Activated CD8-positive, alpha-beta memory T cell treated with anti-CD3 and anti-CD28 coated beads, Interleukin-2, amount 10 ng/mL, durations not matched to agents 7 days and 5 days (primary cell): ENCODE measurements at places on chromosomes 3 and 15. TPM values are rescaled to one million over a fixed set of nuclear protein-coding genes. Genes with fewer than 3 reads are reported as not detected.

DNA sequence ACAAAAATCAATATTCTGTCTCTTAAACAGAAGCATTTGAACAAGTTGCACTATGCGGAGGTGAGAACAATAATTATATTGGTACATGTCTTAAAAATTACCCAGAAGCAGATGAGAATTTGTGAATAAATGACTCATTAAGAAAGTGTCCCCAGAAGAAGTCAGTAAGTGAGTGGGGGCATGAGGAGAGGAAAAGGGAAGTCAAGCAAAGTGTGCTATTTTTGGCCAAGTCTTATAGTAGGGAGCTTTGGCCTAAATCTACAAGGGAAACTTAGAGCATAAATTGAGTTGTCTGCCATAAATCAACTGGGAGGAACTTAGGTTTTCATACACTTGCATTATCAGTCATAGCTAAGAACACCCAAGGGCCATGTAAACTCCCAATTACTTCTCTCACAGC is 86.9 kb upstream of the SATB1 start:
- DNase-seq, result no peak

GRCh38 chr3:69553888-69554287 is 168.0 kb upstream of the FRMD4B start:
- no peak for DNase-seq

GRCh38 chr3:138461246-138461645 is 26.8 kb downstream of the ESYT3 start:
- peak; percentile 25 for DNase-seq

DNA sequence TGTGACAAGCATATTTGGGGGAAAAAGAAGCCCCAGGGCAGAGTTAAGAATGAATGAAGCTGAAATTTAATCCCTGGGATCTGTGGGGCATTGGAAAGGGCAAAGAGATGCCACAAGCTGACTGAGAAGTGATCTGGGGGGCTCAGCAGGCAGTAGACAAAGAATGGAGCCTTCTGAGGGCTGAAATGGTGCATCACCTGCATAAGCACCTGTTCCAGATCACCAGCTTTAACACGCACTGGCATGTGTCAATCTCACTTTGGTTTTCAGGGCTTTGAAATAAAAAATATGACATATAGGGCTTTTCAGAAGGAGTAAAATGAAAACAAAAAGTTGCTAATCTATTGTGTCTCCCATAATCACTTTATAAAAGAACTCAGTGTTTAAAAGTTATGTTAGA is 210.8 kb upstream of the ARHGEF26 start:
- no peak for DNase-seq

GRCh38 chr3:42216931-42217333 is 49.1 kb downstream of the CCK start:
- DNase-seq, result no peak

GRCh38 chr15:43277901-43278300 is 11.2 kb upstream of the TGM5 start:
- DNase-seq, result no peak

GRCh38 chr3:72666447-72666755 is 181.8 kb downstream of the SHQ1 start:
- no peak for DNase-seq

DNA sequence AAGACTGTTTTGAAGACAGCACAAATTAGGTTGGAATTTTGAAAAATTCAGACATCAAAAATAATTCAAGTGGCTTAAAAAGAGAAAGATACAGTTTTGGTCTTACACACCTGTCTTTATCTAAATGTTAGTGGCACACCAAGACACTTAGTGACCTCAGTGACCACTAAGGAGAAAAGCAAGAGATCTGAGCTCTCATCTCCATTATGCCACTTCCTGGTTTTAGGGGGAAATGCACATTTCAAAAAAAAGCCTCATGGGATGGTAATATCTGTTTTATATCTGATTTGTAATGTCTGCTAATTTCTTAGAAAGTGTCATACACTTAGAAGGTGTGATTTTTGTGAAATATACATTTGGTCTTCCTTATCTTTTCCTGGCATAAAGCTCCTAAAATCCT is 16.4 kb downstream of the IL12A start:
- DNase-seq, result no peak

GRCh38 chr3:2888592-2888991 is 221.6 kb downstream of the IL5RA start:
- DNase-seq, result no peak

DNA sequence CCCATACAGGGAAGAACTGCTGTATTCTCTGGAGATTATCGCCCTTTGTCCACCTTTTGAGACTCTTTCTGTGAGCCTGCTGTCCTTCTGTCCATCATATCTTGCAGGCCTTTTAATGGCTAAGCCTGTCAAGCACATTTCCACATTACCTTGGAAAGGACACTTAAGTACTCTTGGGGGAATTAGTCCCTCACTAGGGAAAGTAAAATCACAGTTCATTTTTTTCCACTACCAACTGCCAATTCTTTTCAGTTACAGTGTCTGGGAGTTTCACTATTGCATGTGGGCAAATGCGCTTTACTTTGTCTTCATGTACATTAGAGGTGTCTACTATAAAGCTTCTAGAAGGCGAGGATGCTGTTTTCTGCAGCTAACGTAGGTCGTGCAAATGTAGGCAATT is 242.1 kb downstream of the NSUN3 start:
- no peak for DNase-seq

DNA sequence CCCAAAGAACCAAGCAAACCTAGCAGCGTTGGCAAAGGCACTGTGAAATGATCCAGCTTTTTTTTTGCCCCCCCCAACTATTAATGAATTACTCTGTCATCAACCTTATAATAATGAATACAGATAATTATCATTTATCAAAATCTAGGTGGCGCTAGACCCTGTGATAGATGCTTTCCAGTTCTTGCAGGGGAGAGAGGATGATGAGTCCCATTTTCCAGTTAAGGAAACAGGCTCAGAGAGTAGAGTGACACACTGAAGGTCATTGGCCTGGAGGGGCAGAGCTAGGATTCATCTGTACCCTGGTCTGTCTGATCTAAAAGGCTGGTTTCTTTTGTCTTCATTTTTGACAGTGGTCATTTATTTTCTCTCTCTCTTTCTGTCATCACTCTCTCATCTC is 5.0 kb downstream of the ACOX2 start:
- no peak for DNase-seq

DNA sequence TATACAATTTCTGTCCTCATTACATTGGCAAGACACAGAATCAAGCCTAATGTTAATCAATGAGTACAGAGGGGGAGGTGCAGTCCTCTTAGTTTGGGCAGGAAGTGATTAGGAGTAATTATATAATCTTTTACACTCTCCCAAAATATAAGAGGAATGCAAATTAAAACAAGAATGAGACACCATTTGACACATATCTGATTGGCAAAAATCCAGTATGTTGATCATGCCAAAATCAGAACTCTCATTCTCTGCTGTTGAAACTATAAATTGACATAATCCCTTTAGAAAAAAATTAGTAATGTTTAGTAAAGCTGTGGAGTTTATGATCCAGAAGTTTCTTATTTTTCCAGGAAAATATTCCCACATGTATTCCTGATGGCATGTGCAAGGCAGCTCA is 373.4 kb downstream of the EPHA6 start:
- no peak for DNase-seq

GRCh38 chr15:70280781-70281180 is 183.1 kb upstream of the TLE3 start:
- DNase-seq, result no peak

DNA sequence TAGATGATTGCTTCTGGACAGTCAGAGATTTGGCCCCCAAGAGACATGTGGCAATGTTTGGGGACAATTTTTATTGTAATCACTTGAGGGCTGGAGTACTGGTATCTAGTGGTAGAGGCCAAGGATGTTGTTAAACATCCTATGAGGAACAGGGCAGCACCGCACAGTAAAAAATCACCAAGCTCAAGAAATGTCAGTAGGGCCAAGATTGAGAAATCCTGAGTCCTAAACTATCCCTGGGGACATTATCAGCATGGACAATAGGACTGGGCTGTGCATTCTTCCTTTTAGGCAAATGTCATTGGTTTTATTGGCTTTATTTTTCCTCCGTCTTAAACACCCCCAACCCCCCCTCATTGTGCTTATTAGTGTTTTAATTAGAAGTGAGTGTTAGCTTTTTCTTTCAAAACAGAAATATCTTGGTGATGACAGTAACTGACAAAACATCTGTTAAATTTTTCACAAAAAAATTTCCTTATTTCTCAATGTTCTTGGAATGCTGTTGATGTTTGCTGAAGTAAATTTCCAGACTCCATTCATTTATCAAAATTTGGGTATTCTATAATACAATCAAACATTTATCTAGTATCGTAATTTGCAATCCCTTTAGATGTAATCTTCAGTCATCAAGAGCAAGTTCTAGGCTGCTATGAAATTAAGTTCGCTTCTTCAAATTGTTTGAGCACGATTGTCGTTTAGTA is 944.4 kb downstream of the VGLL3 start:
- no peak for DNase-seq

DNA sequence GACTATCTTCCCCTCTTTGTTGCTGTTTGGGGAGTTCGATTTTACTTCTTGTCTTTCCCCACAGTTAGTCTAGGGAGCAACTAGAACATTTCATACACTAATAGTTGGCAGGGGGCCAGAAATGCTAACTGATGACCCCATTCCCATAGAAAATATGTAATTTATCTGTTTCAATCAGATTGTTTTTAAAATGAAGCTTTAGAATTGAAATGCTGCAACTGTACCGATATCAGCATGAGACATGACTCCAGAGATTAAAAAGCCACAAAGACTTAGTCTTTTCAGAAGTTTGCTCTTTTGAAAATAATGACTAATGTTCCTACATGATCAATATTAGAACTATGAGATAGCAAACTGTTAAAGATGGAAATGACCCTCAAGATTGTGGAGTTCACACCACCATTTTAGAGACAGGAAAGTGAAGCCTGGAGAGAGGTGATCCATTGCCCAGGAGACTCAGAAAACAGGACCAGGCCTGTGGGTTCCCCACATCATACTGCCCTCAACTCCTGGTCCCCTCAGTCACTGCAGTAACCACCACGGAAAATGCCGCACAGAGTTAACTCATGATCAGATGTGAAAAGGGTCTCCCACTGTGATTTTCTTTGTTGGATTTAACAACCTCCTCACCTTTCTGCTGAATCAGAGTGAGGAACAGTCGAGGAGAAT is 130.3 kb downstream of the CHDH start:
- DNase-seq, result no peak

DNA sequence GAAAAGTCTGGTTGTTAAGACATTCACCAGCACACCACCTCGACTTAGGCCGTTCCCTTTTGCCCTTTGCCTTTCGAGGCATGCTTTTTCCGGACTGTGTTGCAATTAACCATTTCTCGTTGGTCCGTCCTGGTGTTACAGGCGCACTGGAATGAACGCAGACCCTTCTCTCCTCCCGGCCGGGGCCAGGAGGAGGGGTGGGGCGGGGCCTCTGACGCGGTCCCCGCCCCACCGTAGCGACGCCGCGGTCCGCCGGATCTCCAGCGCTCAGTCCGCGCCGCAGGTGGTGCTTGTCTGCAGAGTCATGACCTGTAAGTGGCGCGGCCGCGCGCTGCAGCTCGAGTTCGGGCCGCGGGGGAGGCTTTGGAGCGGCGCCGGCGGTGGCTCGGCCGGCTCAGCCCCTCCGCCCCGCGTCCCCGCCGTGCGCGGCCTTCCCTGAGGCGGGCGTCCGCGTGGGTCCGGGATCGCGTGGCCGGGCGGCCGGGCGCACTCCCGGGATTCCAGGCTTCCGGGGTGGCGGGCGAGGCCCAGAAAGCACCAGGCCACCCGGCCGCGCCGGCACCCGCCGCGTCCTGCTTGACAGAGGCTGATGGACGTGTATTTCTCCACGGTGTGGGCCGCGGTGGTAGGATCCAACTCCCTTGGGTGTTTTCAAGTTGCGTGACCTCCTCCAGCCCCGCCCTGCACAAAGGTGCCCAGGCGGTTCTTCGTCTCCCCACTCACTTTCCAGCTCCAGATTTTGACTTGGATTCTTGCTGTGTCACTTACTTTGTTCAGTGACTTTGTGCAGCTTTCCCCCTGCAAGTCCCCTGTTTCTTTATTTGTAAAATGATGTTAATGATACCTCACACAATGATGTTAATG is at the start of gene NIT2:
Gene NIT2, plus strand, starts transcription at position 270 of the 864 bp plus-strand sequence. Its CDS starts 35 bp downstream, at position 305.
- peak; percentile 88 for DNase-seq

DNA sequence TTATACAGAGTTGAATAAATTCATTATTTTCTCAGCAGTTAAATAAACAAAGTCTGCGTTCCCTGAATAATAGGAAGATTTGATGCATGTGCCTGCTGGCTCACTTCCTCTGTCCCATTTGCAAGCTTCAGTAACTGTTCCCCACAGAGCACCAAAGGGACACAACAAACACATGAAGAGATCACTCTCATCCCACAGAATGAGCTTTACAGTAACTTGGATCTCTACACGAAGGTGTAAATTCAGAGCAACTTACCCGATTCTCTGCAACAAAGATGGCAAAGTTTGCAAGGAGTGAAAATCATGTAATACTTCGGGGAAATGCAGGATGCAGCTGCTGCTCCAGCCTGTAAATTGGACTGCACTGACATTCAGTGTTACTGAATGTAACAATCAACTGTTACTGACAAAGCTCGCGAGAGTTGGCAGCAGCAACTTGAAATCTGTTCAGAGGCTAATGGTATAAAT is at the start of gene BCHE:
Gene BCHE, minus strand, starts transcription at position 366 of the 468 bp plus-strand sequence. CDS start 6,390 bp downstream, outside the sequence.
- DNase-seq, result no peak

DNA sequence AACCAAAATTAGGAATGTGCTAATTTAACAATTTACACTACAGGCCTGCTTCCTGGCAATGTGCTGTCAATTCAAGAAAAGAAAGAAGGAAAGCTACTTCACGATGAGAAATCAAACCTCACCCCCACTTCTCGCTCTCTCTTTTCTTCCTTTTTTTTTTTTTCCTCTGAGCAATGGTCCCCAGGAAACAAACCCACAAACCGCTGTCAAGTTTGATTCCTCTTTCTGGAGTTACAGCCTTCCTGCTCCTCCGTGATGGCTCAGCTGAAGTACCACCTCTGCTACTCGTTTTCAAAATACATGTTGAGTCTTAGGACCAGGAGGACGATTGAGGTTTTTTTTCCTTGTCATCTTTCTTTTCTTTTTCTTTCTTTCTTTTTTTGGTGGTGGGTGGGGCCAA is 3.4 kb upstream of the TRIM71 start:
- no peak for DNase-seq

GRCh38 chr3:148066802-148067201 is 630.9 kb upstream of the AGTR1 start:
- no peak for DNase-seq

DNA sequence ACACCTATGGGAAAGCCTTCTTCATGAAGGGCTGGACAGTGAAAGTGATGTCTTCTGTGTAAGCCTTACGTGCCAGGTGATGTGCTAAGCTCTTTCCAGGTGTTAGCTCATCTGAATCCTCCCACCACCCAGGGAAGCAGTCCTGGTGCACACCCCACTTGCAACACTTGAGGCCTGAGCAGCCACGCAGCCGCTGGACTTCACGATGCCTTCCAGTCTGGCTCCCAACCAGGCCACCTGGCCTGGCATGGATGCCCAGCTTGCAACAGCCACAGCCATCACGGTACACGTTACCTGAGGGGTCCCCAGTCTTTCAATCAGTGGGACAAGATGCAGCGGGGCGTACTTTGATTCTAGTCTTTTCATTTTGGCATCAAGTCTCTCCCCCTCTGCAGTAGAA is 35.8 kb downstream of the NIPA2 start:
- no peak for DNase-seq

- DNase-seq, result peak; percentile 62
Measured at GRCh38 chr3:34016925-34017587, 218.6 kb downstream of the PDCD6IP start.

Gene RASL12
- total RNA-seq, result not detected

Gene SMAD6
- 0.29 TPM for total RNA-seq

Gene SCAANT1
- total RNA-seq, result not detected

Gene NR2E3
- not detected for total RNA-seq

Gene NUTM1
- total RNA-seq, result not detected

Gene ZNF502
- total RNA-seq, result 1.1 TPM

Gene IGDCC3
- total RNA-seq, result not detected

Gene CSPG5
- total RNA-seq, result 0.21 TPM

Gene MED12L
- total RNA-seq, result 3.2 TPM

Gene DCUN1D1
- 54.6 TPM for total RNA-seq
